ENCODE measurements at places on chromosomes 16 and 17.
A peak's percentile ranks its signal among the peaks of the same experiment; 100 is the strongest.

GRCh38 chr16:70663524-70664324 lies 17.4 kb downstream of the IL34 start:
- H3K4me1 ChIP-seq: no peaks in the 10 kb centered on the region
- no peak overlapping the region for H3K4me3 ChIP-seq
- no peaks in the 10 kb centered on the region for H3K27me3 ChIP-seq
- DNase-seq: no peak
- H3K36me3 ChIP-seq: no peaks in the 10 kb centered on the region

- H3K27me3 ChIP-seq: no peaks in the 10 kb centered on the region
- no peaks in the 10 kb centered on the region for H3K4me1 ChIP-seq
- no peaks in the 10 kb centered on the region for H3K36me3 ChIP-seq
- H3K4me3 ChIP-seq: no peak overlapping the region
- no peak for DNase-seq
These were observed 46.1 kb downstream of the RAB11FIP3 start for GRCh38 chr16:471353-472198.

- H3K36me3 ChIP-seq: no peaks in the 10 kb centered on the region
- peaks cover 29% of the 10 kb centered on the region for H3K4me1 ChIP-seq
- no peak for DNase-seq
- H3K4me3 ChIP-seq: peak overlapping the region; percentile 67
- peak overlapping the region; percentile 54 for H3K27ac ChIP-seq
- H3K27me3 ChIP-seq: no peaks in the 10 kb centered on the region
These were observed 785 bp downstream of the UBALD1 start for GRCh38 chr16:4613636-4614570.

DNA sequence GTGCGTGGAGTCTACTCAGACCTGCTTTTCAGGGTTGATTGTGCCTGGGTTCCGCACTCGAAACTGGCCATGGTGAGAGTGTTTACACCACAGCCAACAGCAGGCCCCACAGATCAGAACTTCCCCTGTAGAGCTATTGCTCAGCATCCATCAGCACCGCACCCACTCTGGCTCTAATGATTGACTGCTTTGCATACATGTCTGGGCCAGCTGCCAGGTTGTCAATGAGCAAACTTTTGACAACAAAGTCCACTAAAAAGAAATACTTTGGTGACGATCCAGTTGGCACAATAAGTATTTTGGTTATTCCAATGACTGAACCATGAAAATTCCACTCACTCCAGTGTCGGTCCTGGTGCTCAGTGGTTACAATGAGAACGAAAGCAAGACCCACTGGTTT lies 190.7 kb downstream of the FOXL1 start:
- no peaks in the 10 kb centered on the region for H3K27me3 ChIP-seq
- no peak overlapping the region for H3K4me3 ChIP-seq
- H3K27ac ChIP-seq: no peak overlapping the region
- H3K4me1 ChIP-seq: no peaks in the 10 kb centered on the region
- no peaks in the 10 kb centered on the region for H3K36me3 ChIP-seq

GRCh38 chr17:33603789-33604188 lies 310.7 kb upstream of the ASIC2 start:
- no peaks in the 10 kb centered on the region for H3K4me1 ChIP-seq
- no peaks in the 10 kb centered on the region for H3K36me3 ChIP-seq
- no peak for DNase-seq
- H3K27me3 ChIP-seq: peaks cover 13% of the 10 kb centered on the region
- H3K27ac ChIP-seq: no peak overlapping the region

DNA sequence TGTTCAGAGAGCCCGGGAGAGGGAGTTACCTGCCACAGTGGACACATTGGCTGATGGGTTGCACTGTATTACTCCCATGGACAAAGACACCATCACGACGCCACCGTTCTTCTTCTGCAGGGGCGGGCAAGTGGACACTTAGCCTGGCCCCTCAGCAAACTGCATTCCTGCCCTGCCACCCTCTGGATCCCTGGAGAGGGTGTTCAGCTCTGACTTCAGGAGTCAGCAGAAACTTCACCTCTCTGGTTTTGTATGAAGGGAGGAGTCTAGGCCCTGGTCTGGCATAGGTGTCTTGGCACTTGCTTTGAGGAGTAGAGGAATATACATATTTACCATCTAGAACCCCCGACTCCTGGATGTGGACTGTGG lies 9.3 kb downstream of the DPEP2 start:
- H3K4me3 ChIP-seq: no peak overlapping the region
- no peaks in the 10 kb centered on the region for H3K27me3 ChIP-seq
- H3K36me3 ChIP-seq: no peaks in the 10 kb centered on the region
- no peak for DNase-seq
- peaks cover 4% of the 10 kb centered on the region for H3K4me1 ChIP-seq

- no peaks in the 10 kb centered on the region for H3K36me3 ChIP-seq
- DNase-seq: no peak
- H3K27me3 ChIP-seq: no peaks in the 10 kb centered on the region
- no peak overlapping the region for H3K4me3 ChIP-seq
- peaks cover 17% of the 10 kb centered on the region for H3K4me1 ChIP-seq
These were observed 3.6 kb downstream of the PER1 start for GRCh38 chr17:8148560-8148959.

GRCh38 chr16:79128706-79129105 lies 471.8 kb downstream of the MAF start:
- no peak overlapping the region for H3K27ac ChIP-seq
- no peak overlapping the region for H3K4me3 ChIP-seq
- no peaks in the 10 kb centered on the region for H3K36me3 ChIP-seq
- no peaks in the 10 kb centered on the region for H3K27me3 ChIP-seq

GRCh38 chr17:77286641-77287431 lies 146.1 kb downstream of the SEC14L1 start:
- peaks cover 63% of the 10 kb centered on the region for H3K4me1 ChIP-seq
- no peaks in the 10 kb centered on the region for H3K27me3 ChIP-seq

DNA sequence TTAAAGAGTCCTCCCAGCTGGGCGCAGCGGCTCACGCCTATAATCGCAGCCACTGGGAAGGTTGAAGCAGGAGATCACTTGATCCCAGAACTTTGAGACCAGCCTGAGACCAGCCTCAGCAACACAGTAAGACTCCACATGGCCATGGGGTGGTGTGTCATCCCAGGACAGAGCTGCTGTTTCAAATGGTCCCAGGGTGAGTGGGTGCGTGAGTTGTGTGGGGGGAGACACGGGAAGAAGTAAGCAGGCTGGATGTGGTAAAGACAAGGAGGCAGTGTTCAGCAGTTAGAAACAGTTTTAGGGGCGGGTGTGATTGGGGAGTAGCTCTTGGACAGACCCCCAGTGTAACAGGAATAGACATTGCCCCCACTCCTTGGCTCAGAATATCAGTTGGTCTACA lies 3.8 kb downstream of the SHPK start:
- no peaks in the 10 kb centered on the region for H3K27me3 ChIP-seq
- no peak for DNase-seq

DNA sequence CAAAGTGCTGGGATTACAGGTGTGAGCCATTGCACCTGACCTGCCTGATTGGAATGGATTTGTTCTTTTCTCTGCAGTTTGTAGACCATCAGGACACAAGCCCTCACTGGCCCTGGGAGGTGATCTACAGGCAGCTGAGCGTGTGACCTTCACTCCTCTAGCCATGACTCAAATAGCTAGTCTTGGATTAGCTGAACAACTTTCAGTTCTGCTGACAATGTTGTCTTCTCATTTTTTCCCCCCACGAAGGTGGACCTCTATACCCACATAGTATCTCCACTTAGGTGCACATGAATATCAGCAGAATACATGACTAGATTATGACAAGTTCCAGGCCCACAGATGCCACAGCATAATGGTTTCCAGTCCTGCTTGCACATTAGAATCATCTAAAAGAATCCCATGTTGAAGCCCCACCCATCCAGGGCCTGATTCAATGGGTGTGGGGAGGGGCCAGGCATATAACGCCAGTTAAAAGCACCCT lies 36.8 kb downstream of the HS3ST3B1 start:
- no peak overlapping the region for H3K27ac ChIP-seq
- H3K36me3 ChIP-seq: no peaks in the 10 kb centered on the region
- no peaks in the 10 kb centered on the region for H3K4me1 ChIP-seq
- no peak overlapping the region for H3K4me3 ChIP-seq
- DNase-seq: no peak

DNA sequence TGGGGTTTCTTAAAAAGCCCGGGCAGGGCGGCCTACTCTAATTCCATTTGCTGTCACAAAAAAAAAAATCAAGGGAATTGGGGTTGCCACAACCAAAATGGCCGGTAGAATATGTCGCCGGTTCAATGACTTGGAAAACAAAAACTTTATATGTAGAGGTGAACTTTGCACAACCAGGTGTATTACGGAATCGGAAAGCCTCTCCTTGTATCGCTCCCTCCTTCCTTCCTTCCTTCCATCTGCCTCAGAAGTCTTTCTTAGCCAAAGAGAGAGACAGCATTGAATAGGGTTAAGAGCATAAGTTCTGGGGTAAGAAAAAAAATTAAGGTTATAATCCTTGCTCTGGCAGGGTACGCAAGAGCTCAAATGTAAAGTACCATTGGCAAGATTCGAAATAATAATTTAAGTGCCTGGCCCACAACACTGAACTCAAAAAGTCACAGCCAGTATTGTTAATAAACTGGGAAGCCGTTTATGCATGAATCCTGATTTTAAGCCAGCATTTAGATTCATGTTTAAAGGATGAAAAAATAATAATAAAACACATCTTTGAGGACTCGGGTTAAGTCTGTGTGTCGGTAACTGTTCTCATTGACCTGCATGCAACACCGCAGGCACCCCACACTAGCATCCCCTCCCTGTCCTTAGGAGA lies 522 bp upstream of the GLG1 start:
- peaks cover 14% of the 10 kb centered on the region for H3K4me1 ChIP-seq
- peak overlapping the region; percentile 81 for H3K4me3 ChIP-seq
- no peaks in the 10 kb centered on the region for H3K27me3 ChIP-seq
- DNase-seq: no peak

GRCh38 chr16:82694239-82694874 lies 67.6 kb downstream of the CDH13 start:
- no peak for DNase-seq
- no peak overlapping the region for H3K4me3 ChIP-seq
- no peaks in the 10 kb centered on the region for H3K27me3 ChIP-seq

DNA sequence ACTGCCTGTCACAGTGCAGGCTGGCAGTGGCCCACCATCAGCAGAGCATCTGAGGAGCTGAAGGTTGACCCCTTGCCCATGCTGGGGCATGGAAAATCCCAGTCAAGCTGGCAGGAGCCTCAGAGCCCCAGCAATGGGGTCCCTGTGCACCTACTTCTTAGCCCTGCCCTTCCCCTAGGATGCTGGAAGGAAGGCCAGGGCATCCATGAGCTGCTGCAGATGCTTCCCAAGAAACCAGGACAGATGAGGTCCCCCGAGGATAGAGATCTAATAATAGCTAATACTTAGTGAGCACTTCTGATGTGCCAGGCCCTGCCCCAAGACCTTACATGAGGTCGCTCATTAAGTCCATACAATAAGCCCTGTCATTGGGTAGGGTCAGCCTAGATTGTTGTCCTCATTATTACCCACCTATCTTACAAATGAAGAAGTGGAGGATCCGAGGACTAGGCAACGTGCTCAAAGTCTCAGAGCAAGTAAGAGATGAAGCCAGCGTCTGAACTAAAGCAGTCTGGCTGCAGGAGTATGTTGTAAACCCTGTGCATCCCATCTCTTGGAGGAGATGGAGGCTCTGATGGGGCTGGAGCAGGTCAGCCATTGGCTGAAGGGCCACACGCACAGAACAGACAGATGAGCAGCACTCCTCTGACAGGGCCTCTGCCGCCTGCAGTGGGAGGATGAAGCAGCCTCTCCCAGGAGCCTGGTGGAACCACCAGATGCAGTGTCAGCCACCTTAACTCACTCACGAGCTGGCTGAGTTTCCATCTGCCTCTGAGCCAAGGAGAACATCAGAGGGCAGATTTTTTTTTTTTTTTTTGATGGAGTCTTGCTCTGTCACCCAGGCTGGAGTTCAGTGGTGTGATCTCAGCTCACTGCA lies 175.4 kb downstream of the WSCD1 start:
- H3K4me3 ChIP-seq: no peak overlapping the region
- no peaks in the 10 kb centered on the region for H3K27me3 ChIP-seq
- no peaks in the 10 kb centered on the region for H3K36me3 ChIP-seq
- H3K27ac ChIP-seq: no peak overlapping the region
- no peak for DNase-seq

DNA sequence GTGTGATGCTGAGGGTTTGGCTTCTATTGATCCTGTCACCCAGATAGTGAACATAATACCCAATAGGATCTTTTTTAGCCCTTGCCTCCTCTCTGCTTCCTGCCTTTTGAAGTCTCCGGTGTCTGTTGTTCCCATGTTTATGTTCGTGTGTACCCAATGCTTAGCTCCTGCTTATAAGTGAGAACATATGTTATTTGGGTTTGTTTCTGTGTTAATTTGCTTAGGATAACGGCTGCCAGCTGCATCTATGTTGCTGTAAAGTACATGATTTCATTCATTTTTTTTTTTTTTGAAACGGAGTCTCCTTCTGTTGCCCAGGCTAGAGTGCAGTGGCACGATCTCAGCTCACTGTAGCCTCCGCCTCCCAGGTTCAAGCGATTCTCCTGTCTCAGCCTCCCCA lies 23.0 kb downstream of the DUS2 start:
- H3K4me3 ChIP-seq: no peak overlapping the region
- H3K27me3 ChIP-seq: no peaks in the 10 kb centered on the region
- DNase-seq: no peak

DNA sequence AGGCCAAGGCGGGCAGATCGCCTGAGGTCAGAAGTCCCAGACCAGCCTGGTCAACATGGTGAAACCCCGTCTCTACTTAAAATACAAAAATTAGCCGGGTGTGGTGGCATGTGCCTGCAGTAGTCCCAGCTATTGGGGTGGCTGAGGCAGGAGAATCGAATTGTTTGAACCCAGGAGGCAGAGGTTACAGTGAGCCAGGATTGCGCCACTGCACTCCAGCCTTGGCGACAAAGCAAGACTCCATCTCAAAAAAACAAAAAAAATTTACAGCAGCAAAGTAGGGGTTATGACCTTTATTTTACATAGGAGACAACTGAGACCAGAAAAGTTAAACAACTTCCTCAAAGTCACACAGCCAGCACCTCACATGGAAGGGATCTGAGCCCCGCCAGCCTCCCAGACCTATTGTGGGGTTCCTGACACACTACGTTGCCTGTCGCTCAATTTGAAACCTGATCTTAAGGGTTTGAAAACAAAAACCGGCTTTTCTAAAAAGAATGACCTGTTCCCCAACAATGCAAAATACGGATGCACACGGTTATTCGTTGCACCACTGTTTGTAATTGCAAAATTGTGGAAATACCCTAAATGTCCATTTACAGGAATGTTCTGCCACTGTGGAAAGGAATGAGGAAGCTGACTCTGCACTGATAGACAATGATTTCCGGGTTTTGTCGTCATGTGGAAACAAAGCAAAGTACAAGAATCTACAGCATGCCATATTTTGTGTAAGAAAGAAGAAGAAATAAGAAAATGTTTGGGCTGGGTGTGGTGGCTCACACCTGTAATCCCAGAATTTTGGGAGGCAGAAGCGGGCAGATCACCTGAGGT lies 77.2 kb downstream of the CNGB1 start:
- H3K27me3 ChIP-seq: no peaks in the 10 kb centered on the region
- no peaks in the 10 kb centered on the region for H3K4me1 ChIP-seq

GRCh38 chr16:24652803-24653202 lies 76.6 kb upstream of the TNRC6A start:
- H3K4me1 ChIP-seq: peaks cover 2% of the 10 kb centered on the region
- DNase-seq: no peak
- H3K36me3 ChIP-seq: no peaks in the 10 kb centered on the region
- H3K27me3 ChIP-seq: no peaks in the 10 kb centered on the region
